ENCODE measurements at places on chromosomes 7 and 10. TPM values are rescaled to one million over a fixed set of nuclear protein-coding genes. Genes with fewer than 3 reads are reported as not detected.

Gene SFXN2
- total RNA-seq = 7.3 TPM

Gene TMEM184A
- total RNA-seq = 3.6 TPM

Gene CRYGN
- 1.2 TPM for total RNA-seq

Gene RELN
- total RNA-seq = 0.02 TPM

Gene SAMD8
- total RNA-seq = 13.0 TPM

Gene GIMAP7
- total RNA-seq = not detected

Gene TCTN3
- 41.8 TPM for total RNA-seq

Gene SMKR1
- total RNA-seq = 0.84 TPM

Gene LIPM
- not detected for total RNA-seq

Gene OGDH
- 84.1 TPM for total RNA-seq
